NCI-H1092 treated with DMSO at 0.1 percent for 48 hours (cell line): ENCODE measurements at places on chromosomes 11 and 22.
A peak's percentile ranks its signal among the peaks of the same experiment; 100 is the strongest.

GRCh38 chr22:38824585-38824984, 19.2 kb downstream of the NPTXR start:
- DNase-seq, result no peak

DNA sequence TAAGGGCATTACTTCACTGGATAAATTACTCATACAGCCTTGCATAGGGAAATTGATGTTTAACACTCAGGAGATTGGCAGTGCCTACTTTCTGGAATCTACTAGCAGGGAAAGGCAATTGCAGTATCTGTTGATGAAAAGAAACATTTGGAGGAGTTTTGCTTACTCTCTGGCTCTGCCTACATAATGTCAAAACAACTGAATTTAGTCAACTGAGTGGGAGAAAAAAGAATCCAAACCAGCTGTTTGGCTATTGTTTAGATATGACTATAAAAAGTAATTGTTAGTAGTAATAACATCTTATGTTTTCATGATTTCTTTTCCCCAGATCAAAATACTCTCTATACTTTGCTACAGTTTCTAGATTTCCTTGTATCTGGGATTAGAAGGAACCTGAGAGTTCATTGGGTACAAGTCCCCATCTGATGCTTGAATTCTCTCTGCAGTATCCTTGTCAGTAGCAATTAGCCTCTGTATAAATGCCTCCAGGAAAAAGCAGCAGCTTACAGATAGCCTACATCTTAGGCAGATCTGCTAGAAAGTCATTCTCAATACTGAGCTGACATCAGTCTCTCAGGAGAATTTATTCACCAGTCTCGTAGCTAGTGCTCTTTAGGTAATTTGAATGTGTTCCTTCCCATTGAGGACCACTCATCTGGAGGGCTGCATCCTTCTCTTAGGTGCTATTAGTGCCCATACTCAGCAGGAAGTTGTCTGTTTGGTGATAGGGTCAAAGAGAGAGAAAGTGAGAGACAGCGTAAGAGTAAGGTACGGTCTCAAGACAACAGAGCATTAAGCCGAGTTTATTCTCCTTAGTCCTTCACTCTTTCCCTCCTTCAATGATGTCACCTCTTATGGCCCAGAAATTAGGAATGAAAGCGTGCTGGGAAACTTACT, 185.9 kb upstream of the CCDC90B start:
- no peak for DNase-seq

DNA sequence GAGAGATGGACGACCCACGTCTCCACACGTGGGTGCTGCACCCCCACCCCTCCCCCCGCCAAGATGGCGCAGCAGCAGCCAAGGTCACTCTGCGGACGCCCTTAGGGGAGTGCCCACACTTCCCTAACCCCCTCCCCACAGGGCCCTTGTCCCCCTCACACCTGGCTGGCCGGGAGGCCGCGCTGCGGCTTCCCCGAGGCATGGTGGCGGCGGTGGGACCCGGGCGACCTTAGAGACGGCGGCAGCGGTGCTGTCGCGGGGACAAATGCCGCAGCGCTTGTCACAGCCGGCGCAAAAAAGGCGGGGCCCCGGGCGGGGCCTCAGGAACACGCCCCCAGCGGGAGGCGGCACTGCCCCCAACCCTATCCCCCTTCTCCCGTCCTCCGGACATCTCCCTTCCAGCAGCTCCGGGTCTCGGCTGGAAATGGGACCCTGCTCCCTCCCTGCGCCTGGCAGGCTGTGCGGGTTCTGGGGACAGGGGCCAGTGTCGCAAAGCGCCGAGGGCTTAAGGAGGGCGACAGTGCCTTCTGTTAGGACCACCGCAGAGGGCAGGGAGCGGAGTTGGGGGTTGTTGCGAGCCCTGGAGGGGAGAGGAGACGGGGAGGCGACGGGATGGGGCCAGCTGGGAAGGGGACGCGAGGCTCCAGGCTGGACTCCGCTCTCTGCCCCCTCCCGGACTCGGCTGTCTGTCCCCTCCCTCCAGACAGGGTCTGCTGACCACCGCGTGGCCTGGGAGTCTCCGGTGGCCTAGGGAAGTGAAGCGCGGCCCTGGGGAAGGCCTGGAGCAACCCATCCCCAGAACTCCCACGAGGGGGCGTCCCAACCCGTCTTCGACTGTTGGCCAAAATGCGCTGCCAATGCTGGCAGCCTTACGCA, at the start of gene CHCHD10:
Gene CHCHD10, minus strand, starts transcription at position 300 of the 876 bp plus-strand sequence. Its CDS starts 98 bp downstream, at position 202.
- peak; percentile 75 for DNase-seq

- DNase-seq, result no peak
Measured at GRCh38 chr11:44764583-44764982, 37.8 kb downstream of the TSPAN18 start.

GRCh38 chr11:92735039-92735438, 234.4 kb upstream of the MTNR1B start:
- no peak for DNase-seq

- DNase-seq, result peak; percentile 49
Measured at GRCh38 chr11:64638018-64638665, 47.1 kb downstream of the SLC22A12 start.
